ENCODE measurements at places on chromosomes 12 and 14. TPM values are rescaled to one million over a fixed set of nuclear protein-coding genes. Genes with fewer than 3 reads are reported as not detected.

The ZNF740 gene
- 16.8 TPM for total RNA-seq

The RAPGEF3 gene
- total RNA-seq: 2.8 TPM

The HSPB8 gene
- total RNA-seq: 21.3 TPM

The PTPN6 gene
- total RNA-seq: 0.26 TPM

The CLEC4C gene
- not detected for total RNA-seq

The MED6 gene
- 26.6 TPM for total RNA-seq

The DUSP6 gene
- 50.0 TPM for total RNA-seq

The TAS2R10 gene
- total RNA-seq: 0.50 TPM

The SLC8A3 gene
- under 0.01 TPM for total RNA-seq

The KLRG1 gene
- 1.0 TPM for total RNA-seq

The IAPP gene
- not detected for total RNA-seq

The LTB4R2 gene
- total RNA-seq: 1.8 TPM

The MYH7 gene
- total RNA-seq: not detected

The SOAT2 gene
- not detected for total RNA-seq

Data from fibroblast of lung (primary cell).